ENCODE measurements at places on chromosomes 2 and 18.

GRCh38 chr2:127107622-127107999 lies 657 bp upstream of the BIN1 start:
- DNase-seq, result no peak

DNA sequence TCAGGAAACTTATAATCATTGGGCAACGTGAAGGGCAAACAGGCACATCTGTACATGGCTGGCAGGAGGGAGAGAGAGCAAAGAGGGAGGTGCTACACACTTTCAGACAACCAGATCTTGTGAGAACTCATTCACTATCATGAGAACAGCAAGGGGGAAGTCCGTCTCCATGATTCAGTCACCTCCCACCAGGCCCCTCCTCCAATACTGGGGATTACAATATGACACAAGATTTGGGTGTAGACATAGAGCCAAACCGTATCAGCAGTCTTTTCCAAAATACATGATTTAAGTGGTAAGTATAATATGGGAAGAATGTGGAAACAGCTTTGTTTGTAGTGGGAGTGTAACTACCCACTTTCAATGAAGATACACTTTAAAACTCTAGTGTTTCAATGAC lies 65.0 kb downstream of the EPB41L5 start:
- DNase-seq, result no peak

GRCh38 chr2:108853421-108853820 lies 66.8 kb downstream of the CCDC138 start:
- DNase-seq, result no peak

GRCh38 chr18:62863579-62864001 lies 148.2 kb downstream of the PHLPP1 start:
- DNase-seq, result no peak

- DNase-seq, result no peak
These were observed 36.6 kb downstream of the TTC32 start for GRCh38 chr2:19865151-19865550.

- DNase-seq, result no peak
These were observed 148.3 kb downstream of the GRB14 start for GRCh38 chr2:164473021-164473420.

GRCh38 chr2:201135386-201135785 lies 19.4 kb downstream of the CFLAR start:
- no peak for DNase-seq

GRCh38 chr18:31146809-31147208 lies 15.8 kb downstream of the DSC1 start:
- no peak for DNase-seq

DNA sequence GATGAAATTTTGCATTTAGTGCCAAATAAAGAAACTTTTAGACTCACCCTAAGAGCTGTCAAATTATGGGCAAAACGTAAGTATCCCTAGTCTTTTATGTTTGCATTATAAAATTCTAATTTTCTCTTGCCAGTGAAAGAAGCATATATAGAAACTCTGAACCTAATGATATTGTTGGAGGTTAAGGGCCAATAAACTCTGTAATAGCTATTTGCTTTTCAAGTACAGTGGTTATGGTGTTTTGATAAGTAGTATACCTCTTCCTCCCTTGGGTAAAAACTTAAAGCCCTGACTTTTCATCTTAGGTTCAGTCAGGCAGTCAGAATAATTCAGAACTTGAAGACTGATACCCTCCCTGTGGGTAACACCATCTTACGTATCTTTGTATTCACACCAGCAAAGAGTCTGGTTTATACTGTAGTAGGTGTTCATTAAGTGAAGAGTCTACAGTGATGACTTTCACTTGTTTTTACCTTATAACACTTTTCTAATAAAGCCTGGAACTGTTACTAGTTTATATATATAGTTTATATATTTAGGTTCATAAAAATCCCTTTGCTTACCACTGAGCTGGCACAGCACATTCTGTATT lies 19.1 kb downstream of the PAPOLG start:
- DNase-seq, result no peak

DNA sequence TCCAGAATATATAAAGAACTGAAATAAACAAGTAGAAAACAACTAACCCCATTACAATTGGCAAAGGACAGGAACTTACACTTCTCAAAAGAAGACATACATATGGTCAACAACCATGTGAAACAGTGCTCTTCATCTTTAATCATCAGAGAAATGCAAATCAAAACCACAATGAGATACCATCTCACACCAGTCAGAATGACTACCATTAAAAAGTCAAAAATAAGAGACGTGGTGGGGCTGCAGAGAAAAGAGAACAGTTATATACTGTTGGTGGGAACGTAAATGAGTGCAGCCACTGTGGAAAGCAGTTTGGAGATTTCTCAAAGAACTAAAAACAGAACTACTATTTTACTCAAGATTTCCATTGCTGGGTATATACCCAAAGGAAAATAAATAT lies 1696.3 kb upstream of the TMEFF2 start:
- DNase-seq, result no peak

DNA sequence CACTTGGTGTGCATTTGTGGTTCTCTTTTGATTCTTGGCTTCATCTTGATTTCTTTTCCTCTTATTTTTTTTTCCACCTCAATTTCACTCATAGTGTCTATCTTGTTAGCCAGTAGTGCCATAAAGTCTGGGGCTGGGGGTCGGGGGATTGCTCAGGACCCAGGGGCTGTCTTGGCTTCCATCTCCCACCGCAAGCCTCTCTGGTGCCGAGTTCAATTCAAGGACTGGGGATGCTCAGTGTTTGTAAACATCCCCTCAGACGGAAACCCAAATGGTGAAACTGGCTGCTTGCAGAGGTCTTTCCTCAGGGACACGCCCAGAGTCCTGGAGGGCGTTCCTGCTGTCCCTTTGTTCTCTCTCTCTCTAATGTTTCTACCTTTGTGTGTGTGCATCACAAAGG lies 173.3 kb downstream of the TWIST2 start:
- DNase-seq, result no peak

DNA sequence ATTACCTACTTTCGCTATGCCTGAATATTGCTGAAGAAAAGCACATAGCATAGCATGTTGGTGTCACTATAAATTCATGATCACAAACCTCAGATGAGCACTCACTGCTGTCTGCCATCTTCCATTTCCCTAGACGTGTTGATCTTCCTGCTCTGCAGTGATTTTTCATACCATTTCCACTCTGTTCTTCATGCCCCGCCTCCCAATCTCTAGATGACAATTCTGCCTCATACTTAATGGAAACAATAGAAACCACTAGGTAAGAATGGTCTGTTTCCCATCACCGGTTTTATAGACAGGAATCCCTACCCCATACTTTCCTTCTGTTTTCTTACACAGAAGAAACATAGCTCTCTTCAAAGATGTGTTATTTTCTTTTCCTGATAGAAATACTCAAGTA lies 63.8 kb downstream of the PIK3C3 start:
- DNase-seq, result no peak

All from NAMALWA (cell line).